Central memory CD4-positive, alpha-beta T cell (primary cell): ENCODE measurements at places on chromosomes 3 and 15.

DNA sequence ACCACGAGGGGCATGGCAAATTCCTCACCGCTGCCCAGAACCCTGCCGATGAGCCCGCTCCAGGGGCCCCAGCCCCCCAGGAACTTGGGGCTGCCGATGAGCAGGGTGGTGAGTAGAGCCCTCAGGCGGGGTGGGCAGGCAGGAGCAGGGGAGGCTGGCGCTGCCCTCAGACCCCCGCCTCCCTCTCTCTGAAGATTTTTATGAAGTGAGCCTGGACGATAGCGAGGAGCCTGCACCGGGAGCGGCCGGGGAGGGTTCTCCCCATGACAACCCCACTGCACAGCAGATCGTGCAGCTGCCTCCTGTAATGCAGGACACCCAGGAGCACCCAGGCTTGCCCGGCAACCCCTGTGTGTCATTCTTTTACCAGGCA is 56.7 kb upstream of the UBE2Q2 start:
- no peak for DNase-seq

DNA sequence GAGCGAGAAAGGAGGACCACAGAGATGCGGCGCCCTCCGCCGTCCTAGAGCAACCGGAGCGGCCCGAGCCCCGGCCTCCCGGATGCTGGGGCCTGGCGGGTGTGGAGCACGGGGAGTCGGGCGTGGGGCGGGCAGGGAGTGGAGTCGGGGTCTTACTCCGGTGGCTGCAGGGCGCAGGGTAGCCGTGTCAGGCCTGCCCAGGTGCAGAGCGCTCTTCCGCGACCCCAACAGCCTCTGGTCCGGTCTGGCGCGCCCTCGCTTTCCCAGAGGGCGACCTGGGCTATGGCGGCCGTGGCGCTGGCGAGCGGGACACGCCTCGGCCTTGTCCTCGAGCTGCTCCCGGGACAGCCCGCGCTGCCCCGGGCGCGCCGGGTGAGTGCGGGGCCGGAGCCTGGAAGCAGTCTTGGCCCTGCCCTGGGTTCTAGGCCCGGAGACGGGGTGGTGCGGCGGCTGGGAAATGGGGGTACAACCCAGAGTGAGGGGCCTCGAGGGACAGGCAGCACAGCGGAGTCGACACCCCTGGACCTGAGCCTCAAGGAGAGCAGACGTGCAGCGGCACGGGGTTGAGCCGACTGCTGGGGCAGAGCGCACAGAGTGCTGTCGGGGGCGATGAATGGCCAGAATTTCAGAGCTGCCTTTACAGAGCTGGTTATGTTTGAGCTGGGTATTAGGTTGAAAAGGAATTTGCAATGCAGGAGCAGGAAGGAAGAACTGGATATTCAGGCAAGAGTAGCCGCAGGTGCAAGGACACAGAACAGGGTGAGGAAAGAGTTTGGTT is at the start of gene ZNF662:
ZNF662 (plus strand) TSS at position 73 of the 778 bp plus-strand sequence. CDS start 1,973 bp downstream, outside the sequence.
- DNase-seq, result no peak

- no peak for DNase-seq
Measured at GRCh38 chr3:112967828-112968227, 7.1 kb downstream of the CD200R1 start.

DNA sequence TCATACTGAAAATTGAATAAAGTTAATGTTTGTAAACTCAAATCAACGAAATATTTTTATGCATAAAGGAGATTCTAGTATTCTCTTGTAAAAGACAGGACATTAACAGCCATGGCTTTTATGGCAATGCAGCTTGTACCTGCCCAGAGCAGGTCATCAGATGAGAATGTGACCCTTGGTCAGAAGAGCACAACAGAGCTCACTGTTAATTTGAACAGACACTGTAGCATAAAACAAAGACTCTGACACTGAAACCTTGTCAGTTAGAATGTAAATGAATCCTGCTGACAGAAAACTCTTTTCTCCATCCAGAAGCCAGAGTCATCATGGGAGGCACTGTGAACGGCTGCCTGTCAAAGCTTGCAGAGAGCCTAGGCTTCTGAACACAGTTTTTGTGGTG is 410.6 kb downstream of the RAP2B start:
- no peak for DNase-seq

GRCh38 chr3:170992854-170993253 is 33.7 kb downstream of the SLC2A2 start:
- DNase-seq, result no peak

GRCh38 chr3:168618827-168619470 is 523.2 kb upstream of the GOLIM4 start:
- DNase-seq, result no peak

- no peak for DNase-seq
Measured at GRCh38 chr3:45526441-45526840, 68.1 kb upstream of the LIMD1 start.

GRCh38 chr3:134104031-134104430 is 74.3 kb upstream of the SLCO2A1 start:
- no peak for DNase-seq

GRCh38 chr3:18237251-18238005 is 187.7 kb downstream of the SATB1 start:
- DNase-seq, result no peak

DNA sequence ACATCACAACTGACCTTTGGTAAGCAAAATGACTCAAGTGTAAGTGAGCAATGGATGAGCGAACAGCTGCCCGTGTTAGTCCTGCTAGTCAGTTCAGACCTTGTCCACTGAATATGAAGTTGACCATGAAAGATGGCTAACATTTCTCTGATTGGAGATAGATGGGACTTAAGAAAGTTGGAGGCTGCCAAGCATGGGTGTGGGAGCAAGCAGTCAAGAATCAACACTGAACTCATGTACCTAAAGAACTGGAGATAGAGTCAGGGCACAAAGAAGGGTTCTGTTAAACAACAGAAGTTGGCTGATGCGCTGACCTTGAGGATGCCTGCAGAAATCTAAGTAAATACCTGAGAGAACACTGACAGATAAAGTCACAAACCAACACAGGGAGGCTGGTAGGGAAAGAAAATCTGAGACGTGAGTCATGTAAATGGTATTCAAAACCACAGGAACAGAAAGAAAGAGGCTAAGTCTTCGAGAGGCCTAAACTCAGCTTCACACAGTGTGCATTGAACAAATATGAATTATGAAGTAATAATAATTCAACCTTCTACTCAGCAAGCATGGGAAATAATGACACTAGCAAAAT is 30.7 kb upstream of the ANPEP start:
- no peak for DNase-seq

DNA sequence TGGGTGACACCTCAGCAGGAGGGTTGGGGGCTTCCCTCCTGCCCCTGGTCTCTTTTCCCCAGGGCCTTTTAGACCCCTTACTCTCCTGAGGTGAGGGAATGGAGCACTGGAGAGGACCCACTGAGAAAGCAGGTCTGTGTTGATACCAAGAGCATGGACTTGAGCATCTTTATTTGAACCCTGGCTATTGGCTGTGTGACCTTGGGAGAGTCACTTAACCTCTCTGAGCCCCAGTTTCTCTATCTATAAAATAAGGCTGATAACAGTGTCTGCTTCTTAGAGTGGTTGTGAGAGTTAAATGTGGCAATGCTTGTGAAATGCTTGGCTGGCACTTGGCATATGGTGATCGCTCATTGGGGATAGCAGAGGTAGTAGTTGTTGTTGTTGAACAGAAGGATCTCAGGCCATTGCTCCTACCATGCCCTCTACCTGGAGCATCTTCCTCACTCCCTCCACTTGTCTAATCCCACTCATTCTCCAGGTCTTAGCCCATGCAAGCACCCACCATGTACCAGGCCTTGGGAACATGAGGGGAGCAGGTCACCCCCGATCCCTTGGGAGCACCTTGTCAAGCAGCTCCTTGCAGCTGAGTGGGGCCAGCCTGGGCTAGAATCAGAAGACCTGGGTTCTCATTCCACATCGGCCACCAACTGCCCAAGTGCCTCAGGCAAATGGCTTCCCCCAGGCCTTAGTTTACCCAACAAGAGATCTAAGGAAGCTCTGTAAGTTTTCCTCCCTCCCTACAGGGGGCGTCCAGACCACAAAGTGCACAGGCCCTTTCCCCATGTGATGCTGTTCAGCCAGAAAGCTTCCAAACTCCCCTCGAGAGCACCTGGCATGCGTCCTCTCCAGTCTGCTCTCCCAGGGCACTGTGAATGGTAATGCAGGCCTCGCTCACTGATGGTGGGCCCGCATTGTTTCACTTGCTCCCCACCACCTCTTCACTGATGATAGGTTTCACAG is 96.7 kb downstream of the LSM3 start:
- no peak for DNase-seq

DNA sequence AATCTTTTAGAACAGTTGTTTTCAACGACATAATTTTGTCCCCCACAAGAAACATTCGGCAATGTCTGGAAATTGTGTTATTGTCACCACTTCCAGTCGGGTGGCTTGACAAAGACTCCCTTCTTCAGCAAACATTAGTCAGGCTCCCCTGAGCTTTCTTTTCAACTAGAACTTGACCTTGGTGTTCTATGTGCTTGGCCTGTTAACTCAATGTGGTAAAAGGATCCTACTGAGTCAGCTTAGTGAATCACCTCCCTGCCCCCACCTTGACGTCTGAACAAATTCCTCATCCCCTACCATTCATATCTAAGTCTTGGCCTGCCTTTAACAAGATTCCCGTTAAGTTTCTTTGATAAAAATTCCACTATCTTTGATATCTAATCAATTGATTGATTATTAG is 465.0 kb upstream of the ROBO1 start:
- DNase-seq, result no peak
